GM18507 (cell line): ENCODE measurements at places on chromosomes 12 and 14.
A peak's percentile ranks its signal among the peaks of the same experiment; 100 is the strongest.

GRCh38 chr12:25743679-25744215, 190.7 kb upstream of the LMNTD1 start:
- no peak for DNase-seq

DNA sequence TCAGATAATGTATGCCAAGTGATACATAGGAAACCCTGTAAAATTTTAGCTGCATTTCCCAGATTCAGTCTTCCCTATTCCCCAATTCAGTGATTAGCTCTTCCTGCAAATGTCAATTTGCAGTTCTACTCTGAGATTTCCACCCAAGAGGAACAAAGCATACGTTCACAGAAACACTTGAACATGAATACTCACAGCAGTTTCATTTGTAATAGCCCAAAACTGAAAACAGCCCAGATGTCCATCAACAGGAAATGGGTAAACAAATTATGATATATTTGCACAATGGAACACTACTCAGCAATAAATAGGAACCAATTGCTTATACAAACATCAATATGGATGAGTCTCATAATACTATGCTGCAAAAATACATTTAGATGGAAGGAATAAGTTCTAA, 194.2 kb downstream of the GXYLT1 start:
- no peak for DNase-seq

DNA sequence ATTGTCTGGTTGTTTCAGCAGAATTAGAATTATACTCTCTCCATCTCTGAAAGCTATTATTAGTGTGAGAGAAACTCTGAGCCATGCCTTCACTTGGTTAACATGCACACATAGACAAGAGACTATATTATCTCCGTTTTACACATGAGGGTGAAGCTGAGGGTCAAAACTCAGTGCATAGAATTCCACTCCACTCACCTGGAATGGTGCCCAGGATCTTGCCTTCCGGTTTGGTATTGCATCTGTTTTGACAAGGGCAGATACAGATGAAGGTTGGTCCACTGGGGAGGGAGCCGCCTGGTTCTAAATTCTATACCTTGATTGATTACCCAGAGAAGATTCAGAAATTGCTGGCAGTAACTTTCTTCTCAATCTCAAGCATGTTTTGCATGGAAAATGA, 149.5 kb upstream of the PELI2 start:
- DNase-seq = no peak

GRCh38 chr12:92134638-92135274, 10.9 kb downstream of the BTG1 start:
- DNase-seq = no peak

DNA sequence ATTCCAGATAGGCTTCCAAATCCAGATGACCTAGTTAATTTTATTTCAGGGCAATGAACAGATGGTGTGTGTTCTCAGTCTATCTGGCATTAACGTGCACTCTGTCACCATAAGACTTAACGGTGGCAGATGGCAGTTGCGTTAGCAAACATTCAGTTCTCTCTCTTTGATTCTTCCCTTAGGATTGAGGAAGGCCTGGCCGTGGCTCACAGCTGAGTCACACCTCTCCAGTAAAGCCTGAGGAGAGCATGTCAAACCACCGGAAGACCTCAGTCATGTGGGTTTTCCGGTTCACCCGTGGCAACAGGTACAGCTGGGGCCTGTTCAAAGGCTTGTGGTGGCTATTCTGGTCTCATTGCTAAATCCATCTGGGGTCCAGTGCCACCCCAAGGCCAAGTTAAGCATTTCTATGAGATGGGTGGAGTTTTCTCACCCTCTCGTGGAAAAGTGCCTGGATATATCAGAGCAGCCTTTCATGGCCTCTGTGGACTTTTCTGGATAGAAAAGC, 545.1 kb upstream of the ATP2B1 start:
- DNase-seq = peak; percentile 17

DNA sequence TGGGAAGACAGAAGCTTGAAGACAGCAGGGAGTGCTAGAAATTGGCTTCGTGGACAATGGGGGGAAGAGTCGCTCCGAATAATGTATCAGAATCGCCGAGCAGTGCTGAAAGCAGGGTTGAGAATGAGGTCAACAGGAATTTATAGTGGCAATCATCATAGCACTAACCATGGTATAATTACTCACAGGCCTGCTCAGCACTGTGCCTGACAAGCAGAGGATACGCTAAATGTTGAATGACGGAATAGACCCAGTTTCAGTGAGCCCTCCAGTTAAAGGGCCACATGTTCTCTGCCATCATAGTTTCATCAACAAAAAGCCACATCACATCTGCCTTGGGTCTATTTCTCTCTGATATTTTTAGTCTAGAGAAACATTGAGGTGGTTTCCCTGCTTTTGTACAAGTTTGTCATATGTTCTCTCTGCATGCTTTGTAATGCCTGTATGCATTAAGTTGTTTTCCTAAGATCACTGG, 130.3 kb upstream of the EGLN3 start:
- DNase-seq = no peak

- no peak for DNase-seq
Measured at GRCh38 chr12:62075870-62076269, 184.3 kb upstream of the USP15 start.

DNA sequence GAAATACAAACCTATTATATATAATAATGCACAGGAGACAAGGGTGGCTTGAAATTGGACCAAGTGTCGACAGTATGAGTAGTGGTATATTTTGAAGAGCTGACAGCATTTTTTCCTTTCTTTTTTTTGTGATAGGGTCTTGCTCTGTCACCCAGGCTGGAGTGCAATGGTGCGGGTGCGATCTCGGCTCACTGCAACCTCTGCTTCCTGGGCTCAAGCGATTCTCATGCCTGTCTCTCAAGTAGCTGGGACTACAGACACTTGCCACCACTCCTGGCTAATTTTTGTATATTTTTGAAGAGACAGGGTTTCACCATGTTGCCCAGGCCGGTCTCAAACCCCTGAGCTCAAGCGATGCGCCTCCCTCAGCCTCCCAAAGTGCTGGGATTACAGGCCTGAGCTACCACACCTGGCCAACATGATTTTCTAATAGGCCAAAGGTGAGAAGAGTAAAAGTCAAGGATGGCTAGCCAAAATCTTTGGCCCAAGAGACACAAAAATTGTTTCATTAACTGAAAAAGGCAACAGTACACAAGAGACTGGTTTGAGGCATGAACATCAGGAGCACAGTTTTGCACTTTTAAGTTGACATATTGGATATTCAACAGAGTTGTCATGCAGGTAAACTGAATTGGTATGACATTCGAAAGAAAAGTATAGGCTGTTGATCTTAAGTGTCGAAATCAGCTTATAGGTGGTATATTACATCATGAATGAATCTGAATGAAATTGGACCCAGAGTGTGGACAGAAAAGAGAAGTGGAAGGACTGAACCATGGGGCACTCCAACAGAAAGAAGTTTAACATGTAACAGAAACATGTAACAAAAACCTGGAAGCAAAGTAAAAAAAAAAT, 12.5 kb downstream of the HNRNPC start:
- DNase-seq = no peak

DNA sequence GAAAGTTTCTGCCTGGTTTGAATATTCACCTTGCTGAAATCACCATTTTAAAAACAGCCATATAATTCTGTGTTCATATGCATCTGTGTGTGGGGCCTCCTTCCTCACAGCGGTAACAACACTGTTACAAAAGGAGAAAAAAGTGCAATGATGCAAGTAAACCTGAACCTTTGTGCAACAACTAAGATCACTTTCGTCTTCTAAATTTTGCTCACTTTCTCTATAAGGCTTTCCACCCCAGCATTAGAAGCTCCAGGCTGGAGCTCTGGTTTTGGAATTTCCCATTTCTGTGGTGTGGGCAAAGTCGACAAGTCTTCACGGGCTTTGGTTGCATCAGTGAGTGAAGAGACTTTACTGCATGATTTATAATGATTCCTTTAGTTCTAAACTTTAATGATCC, 18.4 kb downstream of the FGD6 start:
- no peak for DNase-seq

DNA sequence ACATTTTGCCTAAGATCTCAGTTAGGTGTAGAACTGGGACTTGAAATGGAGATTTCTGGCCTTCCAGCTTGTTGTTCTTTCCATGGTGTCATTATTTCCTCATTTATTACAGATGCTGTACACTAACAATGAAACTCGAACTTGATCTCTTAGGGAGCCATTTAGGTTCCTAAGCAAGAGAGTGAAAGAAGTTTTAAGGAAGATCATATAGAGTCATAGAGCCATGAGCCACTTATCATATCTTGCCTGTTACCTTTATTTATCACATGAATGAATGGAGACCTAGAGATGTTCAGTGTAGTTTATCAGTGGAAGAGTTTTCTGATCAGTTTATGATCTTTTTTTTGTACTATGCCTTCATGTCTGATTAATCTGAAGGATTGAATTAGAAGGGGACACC, 9.9 kb downstream of the HELB start:
- DNase-seq = no peak

GRCh38 chr12:111753144-111753881, 13.4 kb upstream of the ALDH2 start:
- no peak for DNase-seq

DNA sequence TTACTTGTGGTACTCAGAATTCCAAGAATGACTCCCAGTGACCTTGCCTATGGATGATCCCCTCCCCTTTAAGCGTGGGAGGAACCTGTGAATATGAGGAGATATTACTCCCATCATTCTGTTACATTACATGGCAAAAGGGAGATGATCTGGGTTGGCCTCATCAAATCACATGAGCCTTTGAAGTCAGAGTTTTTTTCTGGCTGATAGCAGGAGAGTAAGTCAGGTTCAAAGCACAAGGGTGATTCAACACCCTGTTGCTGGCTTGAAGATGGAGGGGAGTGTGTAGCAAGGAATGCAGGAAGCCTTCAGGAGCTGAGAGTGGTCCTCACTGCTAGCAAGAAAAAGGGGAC, 9.1 kb upstream of the MDM2 start:
- DNase-seq = no peak

- DNase-seq = no peak
Measured at GRCh38 chr14:31261859-31262731, 54.5 kb upstream of the HECTD1 start.

- DNase-seq = no peak
Measured at GRCh38 chr14:101125719-101126651, 222.5 kb upstream of the RTL1 start.

DNA sequence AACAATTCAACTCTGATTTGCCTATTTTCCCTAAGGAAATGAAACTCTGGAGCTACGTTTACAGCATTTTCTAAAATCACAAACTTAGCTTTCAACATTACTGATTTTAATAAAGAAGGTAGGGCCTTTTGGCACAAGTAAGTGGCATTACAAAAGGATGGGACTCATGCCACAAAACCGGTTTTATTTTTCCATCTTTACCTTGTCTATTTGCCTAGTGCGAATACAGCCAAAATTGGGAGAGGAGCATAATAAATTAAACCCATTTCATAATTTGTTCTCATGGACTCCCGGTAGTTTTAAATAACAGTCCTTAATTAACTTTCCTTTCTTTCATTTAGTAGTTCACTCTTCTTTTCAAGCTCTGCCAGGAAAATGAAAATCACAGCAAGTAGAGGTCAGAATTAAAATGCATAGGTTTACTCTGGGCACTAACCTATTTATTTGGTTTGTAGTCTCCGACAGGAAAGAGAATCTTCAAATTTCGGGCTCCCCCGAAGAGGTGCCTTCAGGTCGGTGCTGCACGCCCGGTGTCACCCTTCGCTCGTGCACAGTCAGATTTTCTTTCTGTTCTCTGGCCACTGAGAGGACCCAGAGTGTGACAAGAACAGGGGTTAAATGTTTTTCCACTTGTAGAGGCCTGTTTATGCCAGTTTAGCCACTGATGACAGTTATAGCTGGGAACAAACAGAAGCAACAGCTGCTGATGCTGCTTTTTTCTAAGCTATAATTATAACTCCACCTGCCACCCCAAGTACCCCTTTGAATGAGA, at the start of gene BEST3:
Gene BEST3 (minus strand): TSS at position 535 of the 772 bp plus-strand sequence. CDS start 1,505 bp downstream, outside the sequence.
- DNase-seq = no peak

GRCh38 chr14:101633276-101633675, 72.0 kb downstream of the DIO3 start:
- DNase-seq = no peak

DNA sequence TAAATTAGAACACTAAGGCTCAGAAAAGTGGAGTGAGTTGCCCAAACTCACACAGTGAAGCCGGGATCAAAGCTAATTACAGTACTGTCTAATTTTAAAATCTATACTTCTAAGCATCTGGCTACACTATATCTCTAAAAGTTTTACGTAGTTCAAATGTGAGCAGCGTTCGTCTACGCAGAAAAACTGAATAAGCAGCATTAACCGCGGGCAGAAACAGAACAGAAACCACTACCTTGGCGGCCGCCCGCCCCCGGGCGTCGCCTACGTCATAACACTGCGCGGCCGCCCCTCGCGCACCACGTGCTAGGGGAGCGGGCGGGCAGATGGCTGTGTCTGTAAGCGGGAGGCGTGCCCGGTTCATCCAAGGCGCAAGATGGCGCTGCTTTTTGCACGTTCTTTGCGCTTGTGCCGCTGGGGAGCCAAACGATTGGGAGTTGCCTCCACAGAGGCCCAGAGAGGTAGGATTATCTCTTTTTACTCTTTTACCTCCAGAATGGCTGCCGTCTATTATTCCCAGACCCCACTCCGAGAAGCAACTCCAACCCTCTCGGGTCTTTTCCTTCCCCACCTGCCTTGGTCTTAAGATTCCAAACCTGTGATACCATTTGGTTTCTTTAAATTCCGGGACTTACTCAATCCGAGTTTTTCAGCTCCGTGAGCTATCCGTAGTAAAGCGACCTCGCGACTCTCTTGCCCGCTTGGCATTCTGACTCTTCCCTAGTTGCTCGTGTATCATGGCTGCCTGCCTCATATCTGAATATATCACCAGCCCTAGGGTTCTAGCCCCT, at the start of gene SPRYD4:
Gene SPRYD4 (plus strand): TSS at position 363 of the 791 bp plus-strand sequence. CDS start 14 bp downstream, at position 377.
- peak; percentile 90 for DNase-seq

DNA sequence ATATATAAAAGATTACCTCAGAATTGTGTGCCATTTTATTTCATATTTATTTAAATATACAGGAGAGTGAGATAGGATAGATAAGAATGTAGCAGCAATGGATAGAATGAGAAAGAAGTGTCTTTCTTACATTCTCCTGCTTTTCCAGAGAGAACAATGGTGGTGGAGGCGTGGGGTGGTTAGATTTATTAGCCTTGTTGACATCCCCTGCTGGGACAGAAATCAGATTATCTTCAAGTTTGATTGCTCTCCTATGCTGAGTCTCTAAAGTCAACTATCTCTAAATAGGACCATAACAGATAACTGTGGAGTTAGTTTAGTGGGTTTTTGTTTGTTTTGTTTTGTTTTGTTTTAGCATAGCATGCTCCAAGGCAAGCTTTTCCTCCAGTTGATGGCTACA, 397.6 kb downstream of the LRFN5 start:
- DNase-seq = no peak
